Left ventricle myocardium inferior (tissue), 1 donor: ENCODE measurements at places on chromosomes 6 and 20.
A peak's percentile ranks its signal among the peaks of the same experiment; 100 is the strongest.

DNA sequence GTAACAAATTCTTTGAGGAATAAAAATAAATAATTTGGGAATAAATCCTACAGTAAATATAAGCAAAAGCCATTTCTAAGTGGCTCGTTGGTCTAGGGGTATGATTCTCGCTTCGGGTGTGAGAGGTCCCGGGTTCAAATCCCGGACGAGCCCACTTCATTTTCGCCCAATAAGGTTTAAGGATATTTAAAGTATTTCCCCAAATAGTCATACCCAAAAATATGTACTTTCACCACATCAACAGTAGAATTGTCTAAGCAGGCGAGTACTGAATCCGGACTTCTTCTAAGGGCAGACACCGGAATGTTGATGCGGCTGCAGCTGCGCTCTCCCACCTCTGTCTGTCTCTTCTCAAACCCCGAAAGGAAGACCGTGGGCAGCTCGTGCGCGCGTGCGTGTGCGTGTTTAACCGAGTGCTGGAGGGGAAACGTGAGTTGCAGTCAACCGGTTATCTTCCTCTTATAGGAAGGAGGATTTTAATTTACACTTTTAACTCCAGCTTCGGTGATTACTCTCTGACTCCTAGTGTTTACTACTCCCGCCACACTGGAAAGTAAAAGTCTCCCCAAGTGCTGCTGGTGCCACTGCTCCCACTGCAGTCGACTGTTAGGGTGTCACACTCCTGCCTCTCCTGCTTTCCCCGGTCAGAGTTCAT is 155.7 kb upstream of the PRSS16 start:
- H3K36me3 ChIP-seq, result no peaks in the 10 kb centered on the region
- no peak for DNase-seq
- H3K4me3 ChIP-seq, result peak overlapping the region; percentile 39
- H3K27me3 ChIP-seq, result peaks cover 100% of the 10 kb centered on the region

- peaks cover 32% of the 10 kb centered on the region for H3K4me1 ChIP-seq
- peak overlapping the region; percentile 77 for H3K27ac ChIP-seq
- no peaks in the 10 kb centered on the region for H3K27me3 ChIP-seq
- no peaks in the 10 kb centered on the region for H3K36me3 ChIP-seq
- DNase-seq, result peak; percentile 30
Observed at GRCh38 chr6:151141685-151142084, 98.1 kb upstream of the AKAP12 start.

DNA sequence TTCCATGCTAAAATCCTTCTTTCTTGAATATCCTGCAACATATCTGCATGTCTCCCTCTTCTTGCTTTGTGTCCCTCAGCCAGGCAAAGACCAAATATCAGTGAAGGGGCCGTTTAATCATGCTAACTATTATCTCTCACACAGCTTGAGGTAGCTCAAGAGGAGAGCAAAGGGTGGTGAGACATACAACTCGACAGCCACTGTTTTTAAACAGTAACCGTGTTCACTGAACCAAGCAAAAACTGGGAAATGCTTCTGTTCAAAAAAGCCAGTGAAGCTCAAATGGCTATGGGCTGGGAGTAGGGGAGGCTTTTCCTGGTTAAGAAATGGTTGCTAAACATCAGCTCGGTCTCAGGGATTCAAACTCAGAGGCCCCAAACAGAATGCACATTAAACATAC is 83.4 kb downstream of the MAP7 start:
- no peak for DNase-seq
- no peaks in the 10 kb centered on the region for H3K36me3 ChIP-seq
- H3K4me3 ChIP-seq, result no peak overlapping the region

DNA sequence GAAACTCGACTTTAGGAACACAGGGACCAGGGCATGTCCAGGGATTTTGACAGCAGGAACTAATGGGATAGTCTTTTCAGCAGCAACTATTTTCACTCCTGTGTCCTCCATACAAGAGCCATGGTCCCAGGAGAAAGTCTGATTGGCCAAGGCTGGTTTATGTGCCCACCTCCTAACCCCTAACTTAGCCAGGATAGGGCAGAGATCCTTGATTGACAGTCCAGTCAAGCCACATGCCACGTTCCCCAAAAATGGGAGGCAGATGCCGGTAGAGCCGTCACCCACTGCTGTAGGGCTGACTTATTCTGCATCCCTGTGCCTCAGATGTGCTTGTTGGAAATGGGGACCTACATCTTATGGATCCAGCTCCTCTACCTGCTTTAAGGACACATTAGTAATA is 22.3 kb downstream of the SLC2A10 start:
- H3K27me3 ChIP-seq, result peaks cover 3% of the 10 kb centered on the region
- H3K4me1 ChIP-seq, result no peaks in the 10 kb centered on the region
- no peak for DNase-seq
- no peak overlapping the region for H3K4me3 ChIP-seq

GRCh38 chr6:26272171-26272637 is 92.8 kb upstream of the BTN3A2 start:
- peak; percentile 20 for DNase-seq
- H3K4me3 ChIP-seq, result peak overlapping the region; percentile 62
- H3K27ac ChIP-seq, result peak overlapping the region; percentile 81
- peaks cover 36% of the 10 kb centered on the region for H3K4me1 ChIP-seq
- peaks cover 85% of the 10 kb centered on the region for H3K27me3 ChIP-seq

DNA sequence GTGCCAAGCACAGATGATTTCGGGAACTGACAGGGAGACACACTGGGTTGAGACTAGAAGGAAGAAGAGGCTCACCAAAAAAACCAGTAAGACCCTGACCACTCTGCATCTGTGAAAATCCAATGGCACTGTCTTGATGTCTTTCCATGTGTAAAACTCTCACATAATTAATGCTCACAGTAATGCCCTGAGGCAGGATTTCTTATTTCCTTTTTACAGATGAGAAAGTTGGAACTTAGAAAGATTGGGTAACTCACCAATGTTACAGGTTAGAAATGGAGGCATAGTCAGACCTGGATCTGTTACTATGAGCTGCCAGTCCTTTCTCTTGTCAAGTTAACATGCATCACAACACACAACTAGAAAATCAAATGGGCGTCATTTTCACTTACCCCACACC is 151.0 kb upstream of the MCHR2 start:
- no peak overlapping the region for H3K4me3 ChIP-seq
- no peaks in the 10 kb centered on the region for H3K36me3 ChIP-seq
- H3K4me1 ChIP-seq, result no peaks in the 10 kb centered on the region
- no peak for DNase-seq
- no peaks in the 10 kb centered on the region for H3K27me3 ChIP-seq

GRCh38 chr6:113875470-113875869 is 18.3 kb downstream of the MARCKS start:
- no peak for DNase-seq
- H3K27ac ChIP-seq, result no peak overlapping the region
- H3K4me3 ChIP-seq, result no peak overlapping the region
